ENCODE measurements at places on chromosomes 2 and 18. TPM values are rescaled to one million over a fixed set of nuclear protein-coding genes. Genes with fewer than 3 reads are reported as not detected.

DNA sequence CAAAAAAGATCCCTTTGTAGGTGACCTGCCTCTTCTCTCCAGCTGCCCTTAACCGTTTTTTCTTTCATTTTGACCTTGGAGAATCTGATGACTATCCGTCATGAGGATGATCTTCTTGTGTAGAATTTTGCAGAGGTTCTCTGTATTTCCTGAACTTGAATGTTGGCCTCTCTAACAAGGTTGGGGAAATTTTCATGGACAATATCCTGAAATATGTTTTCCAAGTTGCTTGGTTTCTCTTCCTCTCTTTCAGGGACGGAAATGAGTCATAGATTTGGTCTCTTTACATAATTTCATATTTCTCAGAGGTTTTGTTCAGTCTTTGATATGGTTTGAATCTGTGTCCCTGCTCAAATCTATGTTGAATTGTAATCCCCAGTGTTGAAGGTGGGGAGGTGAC is 34.0 kb downstream of the ZC3H8 start:
- H3K4me3 ChIP-seq, result no peak overlapping the region
- H3K36me3 ChIP-seq, result peaks cover 25% of the 10 kb centered on the region
- no peaks in the 10 kb centered on the region for H3K27me3 ChIP-seq
- peaks cover 2% of the 10 kb centered on the region for H3K4me1 ChIP-seq

- no peak overlapping the region for H3K4me3 ChIP-seq
- DNase-seq, result no peak
- H3K36me3 ChIP-seq, result no peaks in the 10 kb centered on the region
- no peak overlapping the region for H3K27ac ChIP-seq
- H3K27me3 ChIP-seq, result no peaks in the 10 kb centered on the region
- H3K4me1 ChIP-seq, result peaks cover 19% of the 10 kb centered on the region
Observed at GRCh38 chr2:221517146-221517695, 54.9 kb downstream of the EPHA4 start.

- no peak overlapping the region for H3K4me3 ChIP-seq
- H3K36me3 ChIP-seq, result no peaks in the 10 kb centered on the region
- no peak overlapping the region for H3K27ac ChIP-seq
- DNase-seq, result no peak
- peaks cover 21% of the 10 kb centered on the region for H3K4me1 ChIP-seq
Observed at GRCh38 chr18:37452015-37452414, 113.6 kb downstream of the CELF4 start.

DNA sequence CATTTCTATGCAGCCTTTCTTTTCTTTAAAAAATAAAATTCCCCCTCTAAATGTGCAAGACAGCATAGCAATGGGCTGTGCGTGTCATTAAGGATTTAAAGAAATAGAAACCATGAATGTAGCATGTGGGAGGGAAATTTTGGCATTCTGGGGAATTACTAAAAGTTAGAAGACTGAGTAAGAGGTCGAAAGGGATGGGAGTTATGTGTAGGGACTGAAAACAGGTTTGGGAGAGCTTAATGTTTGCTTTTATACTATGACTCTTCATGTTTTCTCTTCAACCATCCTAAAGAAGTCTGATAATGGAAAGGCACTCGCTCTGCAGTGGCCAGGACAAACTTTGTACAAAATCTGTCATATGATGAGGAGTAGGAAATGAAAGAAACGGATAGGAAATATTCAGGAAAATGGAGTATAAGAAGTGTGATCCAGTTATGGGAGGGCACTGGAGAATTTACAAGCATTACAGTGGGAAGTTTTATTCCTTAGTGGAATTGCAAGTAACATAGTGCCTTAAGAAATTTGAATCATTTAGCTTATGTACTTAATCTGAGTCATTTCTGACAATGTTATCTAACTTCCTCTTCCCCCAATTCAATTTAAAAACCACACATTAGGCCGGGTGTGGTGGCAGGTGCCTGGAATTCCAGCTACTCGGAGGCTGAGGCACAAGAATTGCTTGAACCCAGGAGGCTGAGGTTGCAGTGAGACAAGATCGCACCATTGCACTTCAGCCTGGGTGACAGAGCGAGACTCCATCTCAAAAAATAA is 20.6 kb downstream of the TMEM87B start:
- peaks cover 2% of the 10 kb centered on the region for H3K4me1 ChIP-seq
- no peaks in the 10 kb centered on the region for H3K27me3 ChIP-seq
- no peak for DNase-seq
- H3K4me3 ChIP-seq, result no peak overlapping the region
- no peak overlapping the region for H3K27ac ChIP-seq
- H3K36me3 ChIP-seq, result peaks cover 43% of the 10 kb centered on the region

DNA sequence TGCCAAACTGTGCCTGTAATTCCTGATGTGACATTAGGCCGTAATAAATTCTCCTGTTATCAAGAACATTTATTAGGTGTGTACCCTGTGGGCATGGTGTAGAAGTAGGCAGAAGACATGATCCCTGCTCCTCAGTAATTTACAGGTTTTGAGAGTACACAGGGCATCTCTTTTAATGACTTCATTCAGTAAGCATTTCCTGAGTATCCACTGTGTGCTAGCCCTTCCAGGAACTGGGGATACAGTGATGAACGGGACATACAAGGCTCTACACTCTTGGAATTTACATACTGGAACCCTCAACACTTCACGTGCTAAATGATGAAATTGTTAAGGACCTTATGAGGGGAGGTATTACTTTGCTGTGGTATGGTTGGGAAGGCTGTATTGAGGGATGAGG is 30.2 kb downstream of the DIS3L2 start:
- no peak overlapping the region for H3K4me3 ChIP-seq
- no peak overlapping the region for H3K27ac ChIP-seq
- no peak for DNase-seq
- H3K36me3 ChIP-seq, result no peaks in the 10 kb centered on the region

DNA sequence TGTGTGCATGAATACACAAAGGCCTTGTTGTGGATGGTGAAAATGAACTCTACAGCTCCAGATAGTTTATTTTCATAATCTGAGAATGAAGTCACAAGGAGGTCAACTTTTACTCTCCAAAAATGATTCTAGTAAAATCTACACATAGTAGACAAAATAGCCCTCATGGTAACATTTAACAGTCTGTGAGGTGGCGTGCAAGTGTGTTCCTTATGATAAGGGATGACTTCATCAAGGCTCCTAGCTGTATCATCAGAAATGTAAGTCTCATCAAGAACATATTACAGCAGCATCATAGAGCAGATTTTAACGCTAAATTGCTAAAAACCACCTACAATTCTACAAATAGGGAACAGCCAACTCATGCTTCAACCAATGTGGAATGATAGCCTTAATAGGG is 72.3 kb upstream of the RIOK3 start:
- no peak overlapping the region for H3K27ac ChIP-seq
- no peak overlapping the region for H3K4me3 ChIP-seq
- no peak for DNase-seq
- peaks cover 6% of the 10 kb centered on the region for H3K4me1 ChIP-seq
- H3K36me3 ChIP-seq, result peaks cover 3% of the 10 kb centered on the region

FBXO15 gene
- 4.3 TPM for total RNA-seq

REG1A gene
- total RNA-seq, result 0.51 TPM
